ENCODE measurements at places on chromosomes 16 and 17.

GRCh38 chr16:56231-56927 is 2.8 kb downstream of the SNRNP25 start:
- no peak for DNase-seq

GRCh38 chr16:11203111-11203623 is 52.8 kb downstream of the SOCS1 start:
- DNase-seq, result no peak

DNA sequence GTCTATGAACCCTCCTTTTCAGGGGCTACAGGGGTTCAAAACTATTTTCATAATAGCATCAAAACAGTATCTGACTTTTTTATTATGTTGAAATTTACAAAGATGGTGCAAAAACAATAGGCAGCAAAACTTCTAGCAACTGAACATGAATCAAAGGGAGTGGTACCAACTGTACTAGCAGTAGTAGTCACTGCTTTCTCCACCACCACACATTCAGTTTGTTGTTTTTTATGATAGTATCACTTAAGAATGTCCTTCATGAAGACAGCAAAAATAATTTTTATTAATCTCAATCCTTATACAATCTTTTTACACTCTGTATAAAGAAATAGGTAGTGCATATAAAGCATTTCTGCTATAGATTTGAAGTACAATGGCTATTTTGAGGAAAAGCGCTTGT is 47.6 kb downstream of the MED13 start:
- no peak for DNase-seq

- DNase-seq, result no peak
Measured at GRCh38 chr17:49191409-49191916, 18.9 kb downstream of the GNGT2 start.

- DNase-seq, result no peak
Measured at GRCh38 chr16:47716571-47716970, 255.4 kb downstream of the PHKB start.

All from stimulated activated CD4-positive, alpha-beta T cell treated with anti-CD3 and anti-CD28 coated beads, Interleukin-15, amount 100 ng/mL, for 48 hours (primary cell).